ENCODE measurements at places on chromosomes 12 and 14. TPM values are rescaled to one million over a fixed set of nuclear protein-coding genes. Genes with fewer than 3 reads are reported as not detected.

Gene CLEC4A
- total RNA-seq: not detected

Gene SIRT4
- total RNA-seq: 2.9 TPM

Gene NUAK1
- 20.4 TPM for total RNA-seq

Gene SPSB2
- 30.6 TPM for total RNA-seq

Gene NKX2-1
- not detected for total RNA-seq

Gene C14orf180
- not detected for total RNA-seq

Gene EIF2S3B
- total RNA-seq: 3.3 TPM

- no peak for DNase-seq
Observed at GRCh38 chr12:79549531-79550271, 141.1 kb downstream of the PAWR start.

GRCh38 chr12:6420364-6420763, 24.4 kb upstream of the CD27 start:
- no peak for DNase-seq

GRCh38 chr14:96281486-96281885, 25.5 kb downstream of the BDKRB1 start:
- DNase-seq: peak; percentile 75

DNA sequence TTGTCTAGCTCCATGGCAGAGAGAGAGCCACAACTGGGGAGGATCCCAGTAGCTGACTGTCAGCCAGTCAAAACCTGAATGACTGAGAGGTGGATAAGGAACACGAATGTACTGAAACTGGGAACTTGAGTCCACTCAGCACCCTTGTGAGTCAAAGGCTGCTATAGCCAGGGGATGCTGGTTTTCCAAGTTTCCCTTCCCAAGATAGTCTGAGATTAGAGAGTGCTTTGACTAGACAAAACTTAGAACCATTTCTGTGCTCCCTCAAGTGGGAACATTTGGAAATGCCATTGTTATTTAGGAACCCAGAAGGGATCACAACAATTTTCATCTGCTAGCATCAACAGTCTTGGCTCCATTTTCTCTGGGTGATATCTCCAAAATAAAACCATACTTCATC, 4.0 kb downstream of the PRKAG1 start:
- no peak for DNase-seq

- DNase-seq: no peak
Observed at GRCh38 chr12:117380083-117380482, 18.7 kb upstream of the NOS1 start.

- DNase-seq: no peak
Observed at GRCh38 chr12:127745469-127746212, 521.3 kb upstream of the TMEM132C start.

- DNase-seq: no peak
Observed at GRCh38 chr14:102503641-102504327, 5.8 kb downstream of the ANKRD9 start.

- DNase-seq: no peak
Observed at GRCh38 chr12:85821759-85822158, 14.4 kb downstream of the RASSF9 start.

DNA sequence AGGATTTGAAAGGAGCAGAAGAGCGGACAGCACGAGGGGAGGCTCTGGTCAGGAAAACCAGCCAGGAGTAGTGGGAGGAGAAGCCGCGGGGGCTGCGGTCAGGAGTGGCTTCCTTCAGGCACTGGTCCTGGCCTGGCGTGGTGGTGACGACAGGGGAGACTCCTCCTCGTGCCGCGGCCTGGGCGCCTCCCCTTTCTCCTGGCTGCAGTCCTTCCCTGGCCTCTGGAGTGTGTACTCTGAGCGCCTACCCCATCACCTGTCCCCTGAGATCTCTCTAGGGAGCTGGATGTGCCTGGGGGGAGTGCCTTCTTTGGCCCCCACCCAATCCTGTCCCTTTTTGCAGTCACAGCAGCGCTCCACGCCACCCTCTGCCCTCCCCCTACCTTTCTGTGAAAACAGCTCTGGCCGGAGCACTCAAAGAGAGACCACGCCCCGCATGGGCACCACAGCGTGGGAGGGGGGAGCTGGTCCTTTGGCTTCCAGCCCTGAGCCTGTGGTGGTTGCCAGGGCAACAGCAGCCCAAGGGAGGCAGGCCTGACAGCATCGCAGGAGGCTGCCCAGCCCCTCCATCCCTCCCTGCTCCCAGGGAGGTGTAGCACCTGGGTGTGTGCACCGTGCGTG, 125.9 kb downstream of the CALM1 start:
- peak; percentile 77 for DNase-seq

- peak; percentile 82 for DNase-seq
Observed at GRCh38 chr12:121334513-121335343, 17.5 kb downstream of the ANAPC5 start.

- no peak for DNase-seq
Observed at GRCh38 chr12:107543416-107543815, 142.2 kb upstream of the PWP1 start.

- no peak for DNase-seq
Observed at GRCh38 chr14:92263681-92264080, 59.3 kb upstream of the SLC24A4 start.

- DNase-seq: peak; percentile 2
Observed at GRCh38 chr12:29517264-29517663, 19.8 kb upstream of the OVCH1 start.

- DNase-seq: no peak
Observed at GRCh38 chr14:20696764-20697163, 8.2 kb downstream of the ANG start.

DNA sequence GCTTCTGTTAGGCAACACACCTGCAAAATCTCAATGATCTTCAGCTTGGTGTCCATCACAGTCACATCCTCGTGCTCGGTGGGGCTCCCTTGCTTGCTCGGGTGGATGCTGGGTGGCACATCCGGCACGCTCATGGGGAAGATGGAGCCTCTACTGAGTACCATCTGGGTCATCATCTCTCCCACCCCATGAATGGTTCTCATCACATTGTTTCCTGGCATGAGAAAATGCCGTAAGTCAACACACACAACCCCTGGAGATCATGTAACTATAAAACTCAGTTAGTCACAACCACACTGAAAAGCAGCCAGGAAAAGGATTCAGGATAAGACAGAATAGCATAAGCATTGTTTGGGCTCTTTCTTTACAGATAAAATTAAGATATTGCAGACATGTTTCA, 201.1 kb downstream of the ITPR2 start:
- DNase-seq: no peak

GRCh38 chr12:49582850-49583249, 14.9 kb upstream of the MCRS1 start:
- no peak for DNase-seq
